ENCODE measurements at places on chromosomes 6 and 20.

DNA sequence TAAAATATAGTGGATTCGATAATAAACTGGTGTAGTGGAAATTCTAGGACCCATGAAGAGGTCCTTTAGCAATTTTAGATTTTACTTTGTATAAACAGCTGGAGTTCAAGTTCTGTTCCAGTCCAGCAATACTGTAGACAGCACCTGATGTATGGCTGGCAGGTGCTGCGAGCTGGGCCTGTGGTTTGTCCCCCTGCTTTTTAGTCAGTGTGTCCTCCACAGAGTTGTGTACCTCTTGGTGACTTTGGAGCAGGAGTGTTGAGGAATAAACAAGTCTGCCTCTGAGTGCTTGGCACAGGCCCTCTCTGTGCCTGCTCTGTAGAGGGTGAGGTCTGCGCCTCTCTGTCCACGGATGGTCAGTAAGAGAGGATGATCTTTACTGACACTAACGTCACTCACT, 13.8 kb downstream of the STX16 start:
- no peak for DNase-seq

DNA sequence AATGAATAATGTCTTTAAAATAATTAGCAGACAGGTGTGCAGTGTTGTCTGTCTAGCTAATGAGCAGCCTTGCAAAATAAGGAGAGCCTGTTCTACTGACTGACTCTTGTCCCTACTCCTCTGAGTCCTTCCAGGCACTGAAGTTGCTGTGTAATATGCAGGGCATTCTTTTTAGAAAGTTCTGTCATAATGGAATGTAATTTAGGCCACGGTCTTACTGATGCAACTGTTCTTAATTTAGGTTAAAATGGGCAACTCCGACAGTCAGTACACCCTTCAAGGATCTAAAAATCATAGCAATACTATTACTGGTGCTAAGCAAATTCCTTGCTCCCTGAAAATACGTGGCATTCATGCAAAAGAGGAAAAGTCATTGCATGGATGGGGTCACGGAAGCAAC, 133.9 kb downstream of the TIAM2 start:
- DNase-seq: no peak

DNA sequence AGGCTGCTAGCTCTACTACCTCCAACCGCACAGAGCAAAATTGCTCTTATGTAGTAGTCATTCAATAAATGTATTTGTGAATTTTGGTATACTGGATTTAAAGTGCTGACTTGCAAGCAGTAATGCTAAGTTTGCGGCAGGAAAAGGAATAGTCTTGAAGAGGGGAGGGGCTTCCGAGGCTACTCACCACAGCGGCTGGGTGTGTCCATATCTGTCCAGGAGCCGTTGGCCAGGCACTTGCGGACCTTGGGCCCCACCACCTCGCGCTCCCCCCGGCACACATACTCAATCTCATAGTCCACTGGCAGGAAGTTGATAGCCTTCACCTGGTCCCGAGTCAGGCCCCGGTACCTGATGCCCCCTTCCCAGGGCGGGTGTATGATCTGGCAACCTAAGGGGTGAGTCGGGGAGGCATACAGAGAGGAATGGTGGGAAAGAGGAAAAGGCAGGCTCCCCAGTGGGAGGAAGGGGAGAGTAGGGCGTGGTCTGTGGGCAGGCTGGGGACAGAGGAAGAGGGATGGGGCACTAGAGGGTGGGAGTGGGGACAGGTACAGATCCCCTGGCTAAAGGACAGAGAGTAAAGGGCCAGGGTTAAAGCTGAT, 1.7 kb downstream of the GABBR1 start:
- no peak for DNase-seq

- DNase-seq: no peak
Measured at GRCh38 chr6:53294095-53294494, 54.7 kb downstream of the ELOVL5 start.

- no peak for DNase-seq
Measured at GRCh38 chr6:13687917-13688351, 23.7 kb downstream of the RANBP9 start.
